NCI-H1092 (cell line): ENCODE measurements at places on chromosomes 7 and 10.

- DNase-seq, result no peak
Measured at GRCh38 chr7:18693406-18693805, 197.9 kb downstream of the HDAC9 start.

GRCh38 chr10:24606021-24606420, 117.7 kb downstream of the ARHGAP21 start:
- DNase-seq, result no peak

- peak; percentile 88 for DNase-seq
Measured at GRCh38 chr7:96075510-96076349, 246.2 kb downstream of the SLC25A13 start.

DNA sequence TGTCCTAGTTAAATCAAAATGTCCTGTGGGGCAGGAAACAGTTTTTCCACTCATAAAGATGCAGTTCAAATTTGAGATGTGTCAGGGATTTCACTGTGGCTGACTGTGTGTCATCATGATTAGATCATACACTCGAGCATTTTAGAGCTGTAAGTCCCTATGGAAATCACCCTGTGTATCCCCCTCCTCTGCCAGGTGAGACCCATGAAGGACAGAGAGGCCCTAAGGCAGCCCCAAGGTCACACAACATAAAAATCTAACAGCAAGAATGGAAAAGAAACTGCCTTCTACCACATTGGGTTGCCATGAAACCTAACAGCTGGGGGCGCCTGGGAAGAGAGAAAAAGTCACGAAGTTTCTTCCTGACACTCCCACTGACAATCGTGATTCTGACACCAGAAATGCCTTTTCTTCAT, 135.8 kb downstream of the KCNMA1 start:
- DNase-seq, result no peak

GRCh38 chr10:130079614-130080460, 30.8 kb downstream of the C10orf143 start:
- DNase-seq, result no peak

DNA sequence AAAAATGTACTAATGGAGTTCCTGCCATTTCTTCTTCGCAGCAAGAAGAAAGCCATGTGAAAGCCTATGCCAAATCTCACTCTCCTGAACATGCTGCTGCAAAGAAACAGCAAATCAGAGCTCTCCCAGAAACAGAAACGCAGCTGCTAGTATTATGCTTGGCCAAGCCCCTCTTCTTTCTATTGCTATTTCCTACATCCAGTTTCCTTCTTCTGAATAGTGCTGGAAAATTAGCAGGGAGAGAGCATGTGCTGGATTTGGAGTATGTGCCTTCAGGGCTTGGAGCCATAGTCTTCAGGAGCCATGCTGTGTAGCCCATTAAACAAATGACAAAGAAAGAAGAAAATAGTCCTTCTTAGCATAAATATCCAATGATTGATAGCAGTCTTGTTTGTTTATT, 852.0 kb upstream of the PHF14 start:
- no peak for DNase-seq

GRCh38 chr7:37518266-37518665, 69.6 kb upstream of the ELMO1 start:
- no peak for DNase-seq

DNA sequence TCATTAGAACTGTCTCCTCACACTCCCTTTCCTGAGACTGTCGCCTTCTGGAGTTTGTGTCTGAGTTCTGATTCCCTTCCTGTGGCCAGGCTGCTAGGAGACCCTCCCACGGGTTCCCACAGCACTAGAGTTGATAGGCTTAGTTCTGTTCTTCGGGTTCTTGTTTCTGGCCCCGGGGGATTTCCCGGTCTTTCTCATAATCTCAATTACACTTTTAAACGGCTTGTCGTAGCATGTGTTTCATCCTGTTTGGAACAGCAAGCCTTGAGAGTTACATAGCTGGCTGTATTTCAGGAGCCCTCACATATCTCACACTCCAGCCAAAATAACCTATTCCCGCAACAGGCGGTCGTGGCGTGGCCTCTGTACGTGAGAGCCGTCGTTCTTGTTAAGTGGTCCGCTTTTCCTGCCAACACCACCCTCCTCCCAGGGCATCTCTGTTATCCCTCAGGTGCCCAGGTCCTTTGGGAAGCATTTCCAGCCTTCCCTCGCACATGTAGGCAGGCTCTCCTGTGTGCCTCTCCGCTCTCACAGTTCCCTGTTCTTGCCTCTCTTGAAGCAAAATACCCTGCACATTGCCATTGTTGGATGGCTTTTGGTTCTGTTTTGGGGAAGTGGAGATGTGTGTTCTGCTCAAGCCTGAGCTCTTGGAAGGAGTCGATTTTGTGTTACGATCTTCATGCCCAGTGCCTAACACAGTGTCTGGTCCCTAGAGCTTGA, 46.0 kb downstream of the CDC123 start:
- DNase-seq, result no peak

DNA sequence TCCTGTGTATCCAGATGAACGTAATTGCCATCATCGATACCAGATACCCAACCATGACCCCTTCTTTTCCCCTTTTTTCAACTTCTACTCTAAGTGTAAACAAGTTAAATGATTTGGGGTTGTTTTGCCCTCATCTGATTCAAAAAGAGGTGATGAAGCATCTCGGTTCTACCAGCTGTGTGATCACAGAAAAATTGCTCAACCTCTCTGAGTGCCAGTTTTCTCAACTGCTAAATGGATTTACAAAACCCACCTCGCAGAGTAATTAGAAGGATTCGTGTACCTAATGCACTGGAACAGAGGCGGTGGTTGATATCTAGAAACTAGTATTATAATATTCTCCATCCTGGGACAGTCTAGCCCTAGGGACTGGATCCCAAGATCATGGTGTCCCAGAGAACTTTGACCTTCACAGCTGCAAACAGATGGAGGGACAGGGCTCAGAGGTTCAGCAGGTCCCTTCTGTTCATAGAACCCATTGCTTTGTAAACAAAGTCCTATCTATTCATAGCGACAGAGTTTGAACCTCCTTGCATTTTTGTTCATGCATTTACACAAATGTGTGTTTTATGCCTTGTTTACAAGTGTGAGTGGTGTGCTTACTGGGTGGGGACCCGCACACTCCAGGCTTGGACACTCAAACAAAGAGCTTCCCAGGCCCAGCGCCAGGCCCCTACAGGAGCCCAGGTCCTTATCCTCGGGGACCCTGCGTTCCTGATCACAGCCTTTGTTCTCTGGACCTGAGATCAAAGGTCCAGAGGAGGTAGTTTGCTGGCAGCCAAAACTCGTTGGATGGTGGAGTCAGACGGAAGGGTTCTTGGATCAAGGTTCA, 46.4 kb downstream of the CALML3 start:
- no peak for DNase-seq

- no peak for DNase-seq
Measured at GRCh38 chr10:8059191-8059936, 4.9 kb downstream of the GATA3 start.

- DNase-seq, result no peak
Measured at GRCh38 chr7:51679358-51679757, 362.7 kb upstream of the COBL start.

DNA sequence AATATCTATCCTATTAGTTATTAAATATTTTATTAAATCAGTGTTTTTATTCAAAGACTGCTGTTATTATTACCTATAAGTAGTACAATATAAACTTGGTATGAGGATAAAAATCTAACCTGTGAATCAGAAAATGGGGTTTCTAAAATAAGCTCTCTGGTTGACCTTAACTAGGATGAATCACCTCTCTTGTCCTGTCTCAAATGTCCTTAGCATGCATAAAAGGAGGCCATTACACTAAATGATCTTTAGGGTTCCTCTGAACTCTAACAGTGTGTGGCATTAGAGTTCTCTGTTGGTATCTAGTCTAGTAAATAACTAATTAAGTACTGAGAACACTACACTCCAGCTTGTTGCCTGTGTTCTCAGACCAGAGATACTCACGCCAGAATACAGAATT, 143.1 kb upstream of the LRRTM3 start:
- DNase-seq, result no peak

- DNase-seq, result no peak
Measured at GRCh38 chr7:15764851-15765382, 78.4 kb upstream of the MEOX2 start.

DNA sequence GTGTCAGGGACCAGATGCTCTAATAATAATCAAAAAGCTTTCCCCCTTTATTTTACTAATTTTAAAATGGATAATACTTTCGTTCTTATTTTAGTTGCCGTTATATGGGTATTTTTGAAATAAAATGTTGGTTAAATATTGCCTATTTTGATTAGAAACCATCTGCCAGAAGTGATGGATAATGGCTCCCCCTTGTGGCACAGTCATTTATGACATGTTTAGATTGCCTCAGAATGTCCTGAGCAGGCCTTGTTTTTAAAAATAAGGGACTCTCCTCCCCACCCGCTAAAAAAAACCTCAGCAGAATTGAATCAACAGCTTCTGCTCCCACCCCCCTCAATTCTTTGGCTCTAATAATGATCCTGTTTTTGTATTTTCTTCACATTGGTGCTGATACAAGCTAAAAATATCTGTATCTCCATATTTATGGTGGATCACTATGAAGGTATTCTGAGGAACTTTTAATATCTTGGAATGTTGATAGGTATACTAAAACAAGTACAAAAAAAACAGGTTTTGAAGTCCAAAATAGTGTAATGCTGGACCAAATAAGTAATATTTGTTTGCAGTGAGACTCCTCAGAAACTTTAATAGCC, 38.8 kb downstream of the TMEM60 start:
- peak; percentile 15 for DNase-seq

- DNase-seq, result no peak
Measured at GRCh38 chr7:42227936-42228591, 8.9 kb downstream of the GLI3 start.

- DNase-seq, result no peak
Measured at GRCh38 chr10:124550293-124551034, 88.8 kb downstream of the LHPP start.

DNA sequence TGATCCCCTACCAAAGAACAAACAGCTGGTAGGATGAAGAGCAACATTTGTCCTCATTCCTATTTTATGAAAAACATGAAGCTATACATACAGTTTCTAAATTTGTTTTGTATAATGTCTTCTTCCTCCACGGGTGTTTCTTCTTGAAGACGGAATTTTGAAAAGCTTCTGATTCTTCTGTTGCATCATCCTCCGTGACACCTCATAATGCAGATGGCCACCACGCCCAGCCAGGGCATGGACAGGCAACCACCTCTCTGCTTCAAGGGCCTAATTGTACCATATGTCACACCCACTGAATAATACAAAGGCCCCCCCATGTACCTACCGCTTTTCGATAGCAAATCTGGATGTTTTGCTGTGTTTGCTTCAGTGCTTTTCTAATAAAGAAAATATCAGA, at the start of gene SUN3:
TSS of gene SUN3 (minus strand) at position 170 of the 400 bp plus-strand sequence. CDS start at position 1, 169 bp downstream.
- DNase-seq, result no peak

GRCh38 chr10:11830836-11831519, 7.8 kb downstream of the PROSER2 start:
- no peak for DNase-seq

DNA sequence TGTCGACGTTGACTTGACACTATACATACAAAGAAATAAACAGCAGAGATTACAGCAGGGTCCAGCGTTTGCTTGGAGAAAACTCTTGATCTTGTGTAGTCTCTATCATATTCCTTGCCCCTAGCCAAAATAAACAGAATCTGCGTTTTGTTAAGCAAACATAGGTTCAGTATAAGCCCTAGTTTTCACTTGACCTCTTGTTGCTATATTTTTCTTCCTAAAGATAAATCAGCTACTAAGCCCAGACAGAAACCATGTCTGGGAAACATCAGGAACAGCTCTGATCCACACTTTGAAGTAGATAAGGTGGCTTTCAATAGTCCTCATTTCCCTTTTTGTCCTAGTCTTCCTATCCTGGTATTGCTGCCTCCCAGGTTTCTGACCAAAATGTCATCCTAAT, 328.2 kb upstream of the MAGI2 start:
- DNase-seq, result no peak

DNA sequence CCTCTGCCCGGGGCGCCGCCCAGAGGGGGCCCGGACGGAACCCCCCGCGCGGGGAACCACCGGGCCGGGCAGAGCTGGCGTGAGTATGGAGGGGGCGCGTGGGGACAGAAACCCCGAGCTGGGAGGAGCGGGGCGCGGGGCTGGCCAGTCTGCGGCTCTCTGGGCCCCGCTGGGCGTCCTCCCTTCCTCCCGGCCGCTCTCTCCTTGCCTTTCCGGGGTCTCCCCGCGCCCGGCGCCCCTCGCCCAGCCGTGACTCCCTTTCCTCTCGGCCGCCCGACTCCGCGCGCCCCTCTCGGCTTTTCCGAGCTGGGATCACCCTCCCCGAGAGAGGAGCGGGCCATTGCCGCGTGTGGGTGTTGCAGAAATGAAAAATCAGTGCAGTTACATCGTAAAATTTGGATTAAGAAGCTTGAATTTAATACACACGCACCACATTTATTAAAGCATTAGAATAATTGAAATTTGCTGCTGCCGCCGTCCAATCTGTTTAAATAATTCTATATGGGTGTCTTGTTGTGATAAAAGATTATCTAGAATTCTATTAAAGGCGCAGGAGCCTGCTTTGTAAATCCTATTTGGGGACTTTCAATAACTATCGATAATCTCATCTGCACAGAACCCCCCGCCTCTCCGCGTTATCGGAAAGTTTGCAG, 9.1 kb downstream of the UNCX start:
- DNase-seq, result no peak

- peak; percentile 29 for DNase-seq
Measured at GRCh38 chr7:100875356-100875751, 451 bp downstream of the SRRT start.

GRCh38 chr10:124830445-124830844, 28.8 kb downstream of the ABRAXAS2 start:
- no peak for DNase-seq

- DNase-seq, result no peak
Measured at GRCh38 chr7:141221007-141221612, 147.2 kb downstream of the TMEM178B start.

DNA sequence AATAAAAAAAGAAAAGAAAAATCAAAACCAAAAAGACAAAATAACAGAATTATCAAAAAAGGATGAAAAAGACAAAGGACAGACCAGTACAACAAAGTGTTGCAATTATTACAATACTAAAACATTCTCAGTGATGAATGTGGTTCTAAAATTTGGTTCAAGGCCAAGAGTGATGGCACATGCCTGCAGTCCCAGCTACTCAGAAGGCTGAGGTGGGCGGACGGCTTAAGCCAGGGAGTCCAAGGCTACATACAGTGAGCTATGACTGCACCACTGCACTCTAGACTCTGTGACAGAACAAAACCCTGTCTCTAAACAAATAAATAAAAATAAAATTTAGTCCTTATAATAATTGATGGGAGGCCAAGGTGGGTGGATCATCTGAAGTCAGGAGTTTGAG, 14.5 kb downstream of the BAZ1B start:
- DNase-seq, result no peak
